ENCODE measurements at places on chromosomes 3 and 15.
A peak's percentile ranks its signal among the peaks of the same experiment; 100 is the strongest.

DNA sequence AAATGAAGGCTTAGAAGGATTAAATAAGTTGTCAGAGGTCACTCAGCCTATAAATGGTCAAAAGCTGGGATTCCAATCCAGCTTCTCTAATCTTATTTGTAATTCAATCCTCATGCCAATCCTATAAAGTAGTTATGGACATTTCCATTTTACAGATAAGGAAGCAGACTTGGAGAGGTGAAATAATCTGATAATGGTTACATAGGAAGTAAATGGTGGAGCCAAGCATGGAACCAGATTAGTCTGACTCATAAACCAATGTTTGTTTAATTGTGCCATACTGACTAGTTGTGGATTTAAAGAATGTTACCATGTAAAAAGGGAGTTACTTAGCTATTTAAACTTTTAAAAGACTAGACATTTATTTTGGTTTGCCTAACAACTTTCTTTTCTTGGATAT lies 59.7 kb downstream of the KCNAB1 start:
- no peak for DNase-seq

DNA sequence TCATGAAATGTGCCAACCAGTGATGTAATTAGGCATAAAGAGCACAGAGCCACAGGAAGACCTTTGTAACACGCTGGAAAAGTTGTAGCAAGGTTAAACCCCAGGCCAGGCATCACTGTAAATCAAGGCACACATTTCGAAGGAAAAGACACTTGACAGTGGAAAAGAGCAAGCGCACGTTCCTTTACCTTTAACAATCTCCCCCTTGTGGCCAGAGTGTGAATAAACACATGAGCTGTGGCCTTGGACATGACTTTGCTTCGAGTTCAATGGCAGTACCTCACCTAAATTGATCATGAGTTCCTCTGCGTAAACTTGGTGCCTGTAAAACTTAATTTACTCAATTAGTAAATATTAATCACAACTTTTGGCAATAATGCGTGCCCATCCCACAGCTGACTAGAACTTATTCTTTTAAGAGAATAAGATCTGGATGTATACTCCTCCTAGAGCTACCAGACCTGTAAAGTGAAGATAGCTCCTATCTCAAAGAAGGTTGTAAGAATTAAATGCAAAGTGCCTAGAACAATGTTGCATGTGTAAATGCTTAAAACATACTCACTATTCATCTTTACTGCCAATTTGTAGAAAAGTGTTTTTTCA lies 757.0 kb upstream of the NECTIN3 start:
- DNase-seq = peak; percentile 39

DNA sequence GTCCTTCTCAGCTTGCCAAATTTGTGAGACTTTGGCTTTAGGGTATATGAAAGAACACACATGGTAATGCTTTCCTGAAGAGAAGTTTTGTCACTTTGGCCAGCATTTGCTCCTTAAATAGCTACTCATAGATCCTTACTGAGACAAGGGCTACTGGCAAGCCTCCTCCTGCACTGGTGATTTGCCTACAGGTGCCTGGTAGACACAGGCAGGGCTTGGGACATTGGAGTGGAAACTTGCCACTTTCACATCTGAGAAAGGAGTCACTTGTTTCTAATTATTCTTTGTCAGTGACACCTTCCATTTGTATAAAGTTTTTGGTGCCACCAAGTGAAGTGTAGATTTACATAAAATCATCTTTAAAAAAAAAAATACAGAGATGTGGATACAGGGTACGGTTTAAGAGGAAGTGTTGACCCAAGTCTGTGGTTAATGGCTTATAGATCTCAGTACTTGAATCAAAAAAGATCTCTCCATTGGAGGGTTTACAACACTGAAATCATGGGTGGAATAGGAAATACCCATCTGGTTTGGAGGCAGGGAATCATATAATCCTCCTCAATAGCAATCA lies 132.8 kb upstream of the GADL1 start:
- no peak for DNase-seq

DNA sequence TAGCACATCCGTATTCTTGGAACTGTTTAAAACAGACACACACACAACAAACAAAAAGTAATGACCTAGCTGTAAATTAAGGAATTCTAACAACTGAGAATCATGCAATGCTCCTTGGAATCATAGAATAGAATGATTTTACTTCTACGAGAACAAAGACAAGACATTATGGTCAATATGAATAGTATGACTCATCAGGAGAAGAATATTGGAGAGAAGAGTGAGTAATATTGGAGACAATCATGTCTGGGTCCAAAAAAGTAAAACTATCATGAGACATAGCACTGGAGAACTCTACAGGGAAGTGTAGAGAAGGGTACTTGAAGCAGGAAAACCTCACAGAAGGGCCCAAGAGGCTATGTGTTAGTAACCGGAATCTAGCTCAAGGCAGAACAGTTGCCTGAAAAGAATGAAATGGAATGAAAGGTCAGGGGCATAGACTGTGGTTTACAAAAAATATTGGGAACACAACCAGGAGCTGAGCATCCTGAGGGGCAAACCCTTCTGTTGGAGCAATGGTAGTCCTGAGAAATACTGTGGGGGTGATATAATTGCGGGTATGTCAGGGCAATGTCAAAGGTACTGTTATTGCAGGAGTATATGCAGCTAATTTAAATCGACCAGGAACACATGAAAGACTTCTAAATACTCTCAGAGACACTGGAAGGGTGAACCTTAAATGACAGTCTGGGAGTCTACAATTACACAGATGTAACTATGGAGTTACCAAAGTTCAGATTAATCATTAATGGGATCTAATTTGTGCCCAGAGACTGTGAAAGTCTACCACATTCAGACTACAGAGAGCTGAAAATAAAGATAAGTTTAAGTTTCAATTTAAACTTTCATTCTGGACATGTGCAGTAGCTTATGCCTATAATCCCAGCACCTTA lies 201.2 kb downstream of the BCHE start:
- no peak for DNase-seq

DNA sequence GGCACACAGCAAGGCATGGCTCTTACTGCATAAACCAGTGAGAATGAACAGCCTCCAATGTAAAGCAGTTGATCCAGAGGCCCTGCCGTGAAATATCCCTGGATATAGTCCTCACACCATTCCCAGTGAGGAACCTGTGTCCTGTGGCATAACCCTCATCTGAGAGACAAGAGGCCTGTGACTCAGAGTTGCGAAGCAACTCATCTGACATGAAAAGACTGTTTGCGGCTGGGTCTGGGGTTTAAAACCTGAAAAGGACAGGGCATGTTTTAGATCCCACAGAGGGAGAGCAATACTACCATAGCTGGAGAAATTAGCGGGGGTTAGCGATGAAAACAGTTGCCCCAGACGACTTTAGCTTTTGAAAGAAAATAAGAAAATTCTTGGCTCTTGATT lies 165.3 kb upstream of the BHLHE40 start:
- no peak for DNase-seq
